Activated CD4-positive, alpha-beta T cell treated with anti-CD3 and anti-CD28 coated beads for 48 hours (primary cell): ENCODE measurements at places on chromosomes 12 and 14.

GRCh38 chr12:7107636-7108002 is 1.4 kb downstream of the C1RL start:
- DNase-seq: no peak

GRCh38 chr14:42664190-42664589 is 1057.5 kb downstream of the LRFN5 start:
- DNase-seq: no peak

DNA sequence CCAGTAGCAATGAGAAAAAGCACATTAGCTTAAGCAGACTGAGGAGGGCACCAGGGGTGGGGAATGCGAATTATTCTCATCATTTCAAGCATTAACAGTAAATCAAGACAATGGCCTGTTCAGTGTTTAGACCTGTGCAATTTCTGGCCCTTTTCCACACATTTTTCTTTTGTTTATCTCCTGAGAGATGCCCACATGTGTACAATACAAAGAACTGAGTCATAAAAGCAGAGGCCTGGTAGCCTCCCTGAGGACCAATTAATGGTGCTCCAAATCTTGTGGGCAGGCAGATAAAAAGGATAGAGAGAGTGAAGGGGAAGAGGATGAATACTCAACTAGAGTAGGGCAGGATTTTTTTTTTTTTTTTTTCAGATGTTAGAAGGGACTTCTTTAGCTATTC is 480.8 kb downstream of the RERGL start:
- DNase-seq: no peak

GRCh38 chr12:111457071-111457470 is 51.3 kb downstream of the SH2B3 start:
- DNase-seq: no peak
